Urothelium cell line (cell line): ENCODE measurements at places on chromosomes 5 and 9.

- peak; percentile 79 for DNase-seq
Measured at GRCh38 chr5:10885026-10885425, 124.0 kb upstream of the DAP start.

- DNase-seq: no peak
Measured at GRCh38 chr5:117077142-117077541, 502.5 kb upstream of the SEMA6A start.

GRCh38 chr9:136655536-136656182 lies 7.1 kb upstream of the EGFL7 start:
- no peak for DNase-seq

GRCh38 chr5:152688561-152689249 lies 283.6 kb upstream of the NMUR2 start:
- peak; percentile 81 for DNase-seq
